ENCODE measurements at places on chromosomes 7 and 10. TPM values are rescaled to one million over a fixed set of nuclear protein-coding genes. Genes with fewer than 3 reads are reported as not detected.

GRCh38 chr10:37520488-37520887, 336.9 kb downstream of the ZNF248 start:
- no peak for DNase-seq

GRCh38 chr7:76300166-76300731, 2.2 kb upstream of the HSPB1 start:
- peak; percentile 16 for DNase-seq

ARHGAP22 gene
- 50.3 TPM for total RNA-seq

MKI67 gene
- 101 TPM for total RNA-seq

DNA sequence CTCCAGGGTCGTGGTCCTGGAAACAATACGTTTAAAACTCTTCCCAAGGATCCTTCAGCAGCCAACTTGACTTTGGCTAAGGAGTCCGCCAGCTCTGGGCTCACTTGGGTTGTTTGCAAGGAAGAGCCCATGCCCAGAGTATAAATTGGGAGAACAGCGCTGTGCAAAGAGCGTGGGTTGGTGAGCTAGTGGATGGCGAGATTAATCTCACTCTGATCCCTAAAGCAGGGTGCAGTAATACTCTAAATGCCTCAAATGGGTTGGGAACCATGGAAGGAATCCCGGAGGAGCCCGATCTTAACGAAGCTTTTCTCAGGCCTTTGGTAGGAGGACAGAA, 495 bp upstream of the SDHAF3 start:
- DNase-seq = no peak

DNA sequence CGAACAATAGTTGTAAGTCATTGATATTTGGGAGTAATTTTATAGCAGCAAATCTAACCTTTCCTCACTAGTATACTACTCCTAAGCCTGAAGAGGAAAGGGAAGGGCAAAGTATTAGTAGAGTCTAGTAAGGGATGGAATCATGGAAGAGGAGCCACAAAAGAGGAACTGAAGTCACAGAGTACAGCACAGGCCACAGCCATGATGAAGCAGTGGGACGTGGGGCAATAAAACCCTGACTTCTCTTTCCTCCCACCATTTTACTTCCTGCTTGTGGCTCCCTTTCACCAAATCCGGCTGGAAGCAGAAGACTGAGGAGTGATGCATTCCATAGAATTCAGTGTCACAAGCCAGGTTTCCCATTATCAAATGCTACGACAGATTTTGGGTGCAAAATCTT, 58.7 kb downstream of the CABCOCO1 start:
- no peak for DNase-seq

DNA sequence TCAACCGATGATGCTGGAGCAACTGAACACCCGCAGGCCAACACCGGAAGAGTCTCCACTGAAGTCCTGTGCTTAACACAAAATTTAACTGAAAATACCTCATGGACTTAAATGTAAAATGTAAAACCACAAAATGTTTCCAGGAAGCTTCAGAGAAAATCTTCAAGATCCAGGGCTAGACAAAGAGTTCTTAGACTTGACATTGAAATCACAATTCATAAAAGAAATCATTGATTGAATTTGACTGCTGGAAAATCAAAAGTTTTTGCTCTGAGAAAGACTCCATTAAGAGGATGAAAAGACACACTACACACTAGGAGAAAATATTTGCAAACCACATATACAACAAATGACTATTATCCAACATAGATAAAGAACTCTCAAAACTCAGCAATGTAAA, 234.7 kb upstream of the PPP2R2D start:
- no peak for DNase-seq

DNA sequence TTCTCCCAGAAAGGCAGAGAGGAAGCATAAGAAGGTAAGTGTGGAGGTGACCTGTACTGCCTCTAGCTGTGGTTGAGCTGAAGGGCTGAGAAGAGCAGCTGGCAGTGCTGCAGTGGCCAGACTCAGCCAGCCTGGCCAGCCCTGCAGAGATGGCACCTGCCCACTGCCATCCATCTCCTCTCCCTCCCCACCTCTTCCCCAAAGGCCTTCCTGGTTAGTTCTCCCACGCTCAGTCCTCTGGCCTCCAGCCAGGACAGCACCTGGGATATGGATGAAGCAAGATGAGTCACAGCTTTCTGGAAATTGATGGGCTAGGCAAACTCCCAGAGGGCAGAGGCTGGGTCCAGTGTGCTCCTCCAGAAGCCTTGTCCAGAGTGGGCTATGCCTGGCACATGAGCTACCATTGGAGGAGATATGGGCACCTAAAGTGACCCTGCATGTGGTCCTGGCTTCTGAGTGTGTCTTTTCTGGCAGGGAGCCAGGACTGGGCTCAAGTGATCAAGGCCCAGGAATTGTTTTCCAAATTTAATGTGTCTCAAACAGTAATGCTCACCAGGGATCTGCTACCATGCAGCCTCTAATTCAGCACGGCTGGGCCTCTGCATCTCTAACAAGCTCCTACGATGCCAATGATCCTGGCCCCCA, 81.0 kb upstream of the CACUL1 start:
- DNase-seq = no peak

- peak; percentile 26 for DNase-seq
Observed at GRCh38 chr10:54940418-54940817, 139.4 kb upstream of the PCDH15 start.

DNA sequence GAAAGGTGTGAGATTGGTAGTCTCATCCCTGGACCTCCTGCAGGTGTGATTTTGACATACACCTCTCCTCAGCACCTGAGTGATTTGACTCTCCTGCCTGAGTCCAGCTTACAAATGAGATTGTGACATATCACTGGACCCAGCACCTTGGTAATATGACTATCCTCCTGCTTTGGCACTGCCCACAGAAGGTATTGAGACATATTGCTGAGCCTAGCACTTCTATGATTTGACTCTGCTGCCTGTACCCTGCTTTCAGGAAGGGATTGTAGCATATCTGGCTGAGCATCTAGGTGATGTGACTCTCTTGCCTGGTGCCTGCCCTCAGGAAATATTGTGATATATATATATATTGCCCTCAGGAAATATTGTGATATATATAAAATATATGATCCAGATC, 43.5 kb upstream of the ZNF680 start:
- DNase-seq = no peak

- no peak for DNase-seq
Observed at GRCh38 chr7:109639561-109639960, 1069.9 kb downstream of the DNAJB9 start.

FZD1 gene
- 3.2 TPM for total RNA-seq

DNA sequence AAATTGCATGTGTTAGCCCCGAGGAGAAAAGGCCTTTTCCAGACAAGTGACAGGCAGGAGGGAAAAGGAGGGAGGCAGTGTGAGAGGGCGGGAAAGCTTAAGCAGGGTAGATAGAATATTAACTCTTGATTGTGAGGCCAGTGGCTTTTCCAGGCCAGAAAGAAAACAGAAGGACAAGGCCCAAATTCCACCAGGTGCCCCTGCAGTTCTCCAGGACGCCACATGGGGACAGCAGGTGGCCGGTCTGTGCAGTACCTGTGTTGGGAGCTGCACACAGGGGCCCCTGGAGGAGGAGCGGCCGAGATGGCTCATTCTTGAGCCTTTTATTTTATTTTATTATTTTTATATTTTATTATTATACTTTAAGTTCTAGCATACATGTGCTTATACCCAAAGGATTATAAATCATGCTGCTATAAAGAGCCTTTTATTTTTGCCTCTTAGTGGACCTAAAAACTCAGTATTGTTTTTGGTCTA, 141.3 kb upstream of the KLF14 start:
- peak; percentile 40 for DNase-seq

GRCh38 chr7:38448054-38448453, 174.6 kb upstream of the TARP start:
- no peak for DNase-seq

DNA sequence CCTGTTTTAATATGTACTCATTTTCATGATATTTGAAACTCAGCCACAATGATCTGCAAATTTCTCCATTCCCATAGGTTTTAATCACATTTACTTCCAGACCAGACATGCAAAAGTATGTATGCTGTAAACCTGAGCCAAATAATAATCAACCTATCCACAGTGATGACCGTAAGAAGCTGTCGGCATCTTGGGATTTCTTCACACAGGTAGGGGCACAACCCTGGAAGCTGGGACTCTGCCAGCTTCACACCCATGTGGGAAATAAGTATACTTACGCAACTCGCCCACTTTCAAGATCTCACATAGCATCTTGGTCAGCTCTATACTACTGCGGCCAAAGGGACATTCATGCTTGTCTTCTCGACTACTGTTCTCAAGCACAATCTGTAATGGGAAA, 352.3 kb downstream of the ELMO1 start:
- no peak for DNase-seq

GRCh38 chr7:136339464-136339863, 362.3 kb upstream of the MTPN start:
- no peak for DNase-seq

WNT8B gene
- not detected for total RNA-seq

- DNase-seq = peak; percentile 48
Observed at GRCh38 chr7:120725376-120726039, 132.4 kb downstream of the TSPAN12 start.

GRCh38 chr10:6503171-6503570, 76.9 kb downstream of the PRKCQ start:
- DNase-seq = no peak

- no peak for DNase-seq
Observed at GRCh38 chr7:100430493-100431285, 1.1 kb downstream of the MEPCE start.

DNA sequence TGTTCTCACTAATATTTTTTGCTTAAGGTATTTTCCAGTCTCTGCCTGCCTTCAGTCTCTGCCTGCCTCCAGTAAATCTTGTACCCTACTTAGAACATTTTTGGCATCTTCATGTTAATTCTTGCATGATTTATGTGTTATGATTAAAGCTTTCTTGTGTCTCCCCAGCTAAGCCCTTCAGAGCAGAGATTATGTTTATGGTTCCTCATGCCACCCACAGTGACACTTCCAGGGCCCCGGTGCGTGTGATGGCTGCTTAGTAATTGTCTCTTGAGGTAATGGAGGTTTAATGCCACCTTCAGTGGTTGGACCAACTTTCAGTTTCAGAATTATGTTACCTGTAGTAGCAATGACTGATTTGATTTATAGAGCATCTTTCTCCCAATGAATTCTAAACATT, 70.6 kb upstream of the MET start:
- no peak for DNase-seq

- DNase-seq = no peak
Observed at GRCh38 chr7:137296576-137296975, 47.0 kb downstream of the PTN start.

WNT16 gene
- not detected for total RNA-seq

- no peak for DNase-seq
Observed at GRCh38 chr7:150345012-150345411, 3.6 kb upstream of the RARRES2 start.

Measured in endothelial cell of umbilical vein (primary cell).